ENCODE measurements at places on chromosomes 6 and 20.

DNA sequence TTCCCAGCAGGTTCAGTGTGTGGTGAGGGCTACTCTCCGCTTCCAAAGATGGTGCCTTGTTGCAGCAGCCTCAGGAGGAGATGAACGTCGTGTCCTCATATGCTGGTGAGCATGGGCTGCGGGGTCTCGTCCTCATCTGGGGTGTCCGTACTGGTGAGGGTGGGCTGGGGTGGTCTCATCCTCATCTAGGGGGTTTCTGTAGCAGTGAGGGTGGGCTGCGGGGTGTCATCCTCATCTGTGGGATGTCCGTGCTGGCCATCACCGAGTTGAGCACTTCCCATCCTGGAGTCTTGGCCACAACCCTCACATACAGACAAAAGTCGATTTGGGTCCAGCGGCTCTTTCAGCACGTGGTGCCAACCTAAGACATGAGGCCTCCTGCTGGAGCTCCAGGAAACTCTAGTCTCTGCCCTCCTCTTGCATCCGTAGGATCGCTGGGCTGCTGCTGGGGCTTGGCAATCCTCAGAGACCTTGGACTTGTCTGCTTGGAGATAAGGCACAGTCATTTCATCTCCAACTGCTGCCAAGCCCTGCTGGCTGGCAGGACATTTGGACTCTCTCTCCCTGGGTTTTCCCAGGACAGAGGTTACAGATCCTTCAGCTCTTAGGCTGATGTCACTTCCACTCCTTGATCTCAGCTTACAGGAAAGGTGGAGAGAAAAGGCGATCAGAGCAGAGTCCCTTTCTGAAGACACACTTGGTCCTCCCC is 160.4 kb downstream of the PACRG start:
- no peak overlapping the region for H3K4me3 ChIP-seq
- no peak overlapping the region for H3K27ac ChIP-seq
- no peak for DNase-seq
- no peaks in the 10 kb centered on the region for H3K27me3 ChIP-seq

DNA sequence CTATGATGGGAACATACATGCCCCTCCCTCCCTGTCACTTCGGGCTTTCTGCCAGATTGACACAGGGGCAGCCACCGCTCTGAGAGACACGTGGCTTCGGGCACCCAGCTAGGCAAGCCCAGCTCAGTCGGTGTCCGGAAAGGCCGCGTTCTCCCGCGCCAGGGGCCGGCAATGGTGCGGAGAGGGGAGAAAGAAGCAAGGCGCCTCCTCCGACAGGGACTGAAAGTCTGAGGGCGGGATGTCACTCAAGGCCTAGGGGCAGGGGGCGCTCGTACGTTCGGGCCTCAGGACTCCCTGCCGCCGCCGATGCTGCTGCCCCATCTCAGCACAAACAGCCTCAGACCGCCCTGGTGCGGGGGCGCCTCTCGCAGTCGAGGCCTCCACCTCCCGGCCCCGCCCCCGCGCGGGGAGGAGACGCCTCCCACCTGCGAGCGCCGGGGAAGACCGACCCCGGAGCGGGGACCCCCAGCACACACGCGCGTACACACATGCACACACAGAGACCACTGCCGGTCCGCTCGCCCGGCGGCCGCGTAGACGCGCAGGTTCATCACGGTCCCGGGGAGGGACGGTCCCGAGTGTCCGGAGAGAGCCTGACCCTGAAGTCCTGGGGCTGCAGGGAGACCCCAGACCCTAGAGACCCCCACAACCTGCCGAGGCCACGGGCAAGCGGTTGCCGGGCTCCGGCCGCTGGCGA is 1.9 kb downstream of the GRM4 start:
- peaks cover 93% of the 10 kb centered on the region for H3K27me3 ChIP-seq
- no peaks in the 10 kb centered on the region for H3K36me3 ChIP-seq
- H3K27ac ChIP-seq = no peak overlapping the region
- peak overlapping the region; percentile 15 for H3K4me3 ChIP-seq

- H3K27me3 ChIP-seq = no peaks in the 10 kb centered on the region
- peak; percentile 43 for DNase-seq
- no peak overlapping the region for H3K4me3 ChIP-seq
- H3K4me1 ChIP-seq = peaks cover 12% of the 10 kb centered on the region
- no peak overlapping the region for H3K27ac ChIP-seq
These were observed 48.0 kb downstream of the MUC22 start for GRCh38 chr6:31058128-31058894.

DNA sequence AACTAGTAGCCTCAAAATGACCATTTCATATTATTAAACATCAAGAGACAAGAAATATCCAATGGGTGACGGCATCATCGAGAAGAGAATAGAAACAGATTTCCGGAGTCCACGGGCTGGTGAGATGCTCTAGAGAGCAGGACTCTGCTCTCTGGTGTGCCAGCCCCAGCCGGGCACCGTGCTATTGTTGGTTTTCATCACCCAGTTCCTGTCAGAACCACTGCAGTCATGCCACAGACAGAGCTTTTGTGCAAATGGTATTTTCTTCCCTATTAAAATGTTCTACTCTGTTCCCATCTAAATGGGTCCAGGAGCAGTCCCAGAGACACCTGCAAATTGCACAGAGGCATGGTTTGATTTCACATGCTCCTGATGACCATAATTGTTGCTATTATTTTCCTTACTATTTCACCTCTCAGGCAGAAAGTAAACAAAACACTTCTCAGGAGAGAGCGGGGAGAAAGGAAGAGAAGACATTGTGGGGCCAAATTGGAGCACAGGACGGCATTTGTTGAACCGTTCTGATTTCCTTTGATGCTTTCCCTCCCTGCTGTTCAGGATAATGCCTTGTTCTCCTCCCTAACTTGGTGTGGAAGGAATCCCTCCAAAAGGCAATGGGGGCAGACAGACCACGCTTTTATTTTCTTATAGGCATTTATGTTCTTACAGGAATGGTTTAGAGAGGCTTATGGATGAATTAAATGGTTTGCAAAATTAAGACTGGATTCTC is 11.4 kb upstream of the RAMACL start:
- DNase-seq = peak; percentile 15
- H3K27ac ChIP-seq = no peak overlapping the region
- no peak overlapping the region for H3K4me3 ChIP-seq
- H3K27me3 ChIP-seq = no peaks in the 10 kb centered on the region

DNA sequence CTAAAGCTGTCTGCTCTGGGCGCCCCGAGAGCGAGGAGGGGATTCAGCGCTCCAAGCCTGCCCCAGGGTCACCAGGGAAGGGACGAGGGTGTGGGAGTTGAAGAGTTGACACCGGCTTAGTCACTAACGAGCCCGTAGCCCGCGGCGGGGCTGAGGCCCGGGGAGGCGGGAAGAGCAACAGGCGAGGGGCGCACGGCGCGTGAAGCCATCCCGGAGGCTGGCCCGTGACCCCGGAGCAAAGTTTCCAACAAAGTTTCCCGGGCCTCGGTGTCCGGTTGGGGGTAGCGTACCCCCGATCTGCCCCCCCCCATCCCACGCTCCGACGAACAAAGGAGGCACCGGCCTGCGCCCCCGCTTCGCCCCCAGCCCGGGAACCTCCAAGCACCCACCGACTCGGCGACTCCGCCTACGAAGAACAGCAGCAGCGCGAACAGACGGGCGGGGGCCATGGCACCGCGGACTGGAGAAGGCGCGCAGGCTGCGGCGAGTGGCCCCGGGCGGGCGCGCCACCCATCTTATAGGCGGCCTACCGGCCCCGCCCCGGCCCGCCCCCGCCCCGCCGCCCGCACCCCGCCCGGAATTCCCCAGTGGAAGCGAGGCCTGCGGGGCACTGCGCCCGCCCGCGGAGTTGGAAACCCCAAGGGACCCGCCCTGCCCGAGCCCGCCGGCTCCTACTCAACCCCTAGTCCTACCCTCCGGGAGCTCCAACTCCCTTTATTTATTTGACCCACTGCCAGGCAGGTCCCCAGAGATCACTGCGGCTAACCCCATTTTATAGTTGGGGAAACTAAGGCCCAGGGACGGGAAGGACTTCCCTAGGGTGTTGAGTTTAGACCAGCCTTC is at the start of gene SDC4:
SDC4 (minus strand) TSS at position 489 of the 843 bp plus-strand sequence; CDS start at position 449, 40 bp downstream.
- DNase-seq = peak; percentile 35
- no peak within 1 kb of the TSS for H3K27ac ChIP-seq
- H3K4me1 ChIP-seq = peaks cover 40% of the 10 kb centered on the region
- H3K4me3 ChIP-seq = peak within 1 kb of the TSS; percentile 59
- no peaks in the 10 kb centered on the region for H3K27me3 ChIP-seq

Measured in common myeloid progenitor, CD34-positive (primary cell).